ENCODE measurements at places on chromosomes 7 and 10.

- no peak for DNase-seq
Observed at GRCh38 chr7:28942168-28942567, 16.0 kb downstream of the TRIL start.

DNA sequence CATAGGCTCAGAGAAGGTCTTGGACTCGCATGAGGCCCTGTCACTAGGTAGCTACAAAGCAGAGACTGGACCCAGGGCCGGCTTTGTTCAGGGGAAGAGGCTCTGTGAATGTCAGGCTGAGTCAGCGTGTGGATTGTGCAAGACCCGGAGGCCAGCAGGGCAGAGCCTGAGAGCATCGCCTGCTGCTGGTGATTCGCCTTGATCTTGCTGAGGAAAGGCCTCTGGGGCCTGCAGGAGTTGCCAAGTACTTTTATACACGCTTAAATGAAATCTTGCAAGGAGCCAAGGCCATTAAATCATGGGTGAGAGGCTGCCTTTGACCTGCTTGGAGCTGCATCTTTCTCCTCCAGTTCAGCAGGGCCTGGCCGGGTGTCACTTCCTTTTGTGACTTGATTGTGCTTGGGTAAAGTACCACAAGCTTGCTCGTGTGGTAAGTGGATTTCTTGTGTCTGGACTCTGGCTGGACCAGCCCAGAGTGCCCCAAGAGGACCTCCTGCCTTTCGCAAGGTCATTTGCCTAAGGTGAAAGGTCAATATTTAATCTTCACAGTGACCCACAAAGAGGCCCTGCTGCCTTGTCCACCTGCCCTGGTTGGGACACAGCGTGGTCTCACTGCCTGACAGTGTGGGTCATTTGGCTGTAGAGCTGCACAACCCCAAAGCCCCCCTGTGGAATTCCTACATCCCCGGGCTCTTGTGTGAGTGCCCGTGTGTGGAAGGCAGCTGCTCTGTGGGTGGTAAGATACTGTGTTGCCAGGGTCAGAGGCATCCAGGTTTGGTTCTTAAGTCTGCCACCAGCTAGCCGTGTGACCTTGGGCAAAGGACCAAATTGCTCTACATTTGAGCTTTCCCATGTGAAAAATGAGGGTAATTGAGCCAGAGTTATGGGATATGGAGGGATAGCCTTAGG is 38.6 kb upstream of the SH2D4B start:
- no peak for DNase-seq

- no peak for DNase-seq
Observed at GRCh38 chr10:11331726-11332125, 279.7 kb downstream of the USP6NL start.

DNA sequence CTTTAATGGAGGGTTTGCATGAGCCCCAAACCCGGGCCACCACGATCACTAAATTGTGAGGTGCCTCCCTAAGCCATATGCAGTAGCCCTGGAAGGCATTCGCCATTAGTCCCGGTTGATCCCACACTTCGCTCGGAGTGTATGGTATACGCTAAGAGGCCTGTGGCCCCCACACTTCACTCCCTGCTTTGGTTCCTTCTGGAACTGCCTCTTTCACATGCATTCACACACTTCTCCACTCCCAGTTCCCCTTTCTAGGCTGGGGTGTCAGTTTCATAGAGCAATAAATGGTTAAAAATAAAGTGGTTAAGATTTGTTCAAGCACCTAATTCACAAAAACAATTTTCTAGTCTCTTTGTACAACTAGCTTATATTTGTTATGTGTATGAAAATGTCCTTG is 212.1 kb upstream of the KCND2 start:
- no peak for DNase-seq

DNA sequence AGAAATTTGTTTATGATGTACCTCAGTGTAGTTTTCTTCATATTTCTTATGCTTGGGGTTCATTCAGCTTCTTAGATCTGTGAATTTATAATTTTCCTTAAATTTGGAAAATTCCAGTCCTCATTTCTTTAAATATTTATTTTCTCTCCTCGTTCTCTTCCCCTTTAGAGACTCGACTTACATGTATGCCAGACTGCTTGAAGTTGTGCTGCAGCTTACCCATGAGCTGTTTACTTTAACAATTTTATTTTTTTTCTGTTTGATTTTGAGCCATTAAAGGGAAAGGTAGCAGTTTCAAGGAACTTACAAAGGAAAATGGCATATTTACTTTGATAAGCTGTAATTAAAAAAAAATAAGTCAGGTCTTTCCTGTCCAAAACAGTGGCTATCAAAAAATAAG is 123.0 kb upstream of the ZNF32 start:
- DNase-seq, result no peak
